ENCODE measurements at places on chromosomes 3 and 15. TPM values are rescaled to one million over a fixed set of nuclear protein-coding genes. Genes with fewer than 3 reads are reported as not detected.

The ZIC4 gene
- total RNA-seq, result not detected

DNA sequence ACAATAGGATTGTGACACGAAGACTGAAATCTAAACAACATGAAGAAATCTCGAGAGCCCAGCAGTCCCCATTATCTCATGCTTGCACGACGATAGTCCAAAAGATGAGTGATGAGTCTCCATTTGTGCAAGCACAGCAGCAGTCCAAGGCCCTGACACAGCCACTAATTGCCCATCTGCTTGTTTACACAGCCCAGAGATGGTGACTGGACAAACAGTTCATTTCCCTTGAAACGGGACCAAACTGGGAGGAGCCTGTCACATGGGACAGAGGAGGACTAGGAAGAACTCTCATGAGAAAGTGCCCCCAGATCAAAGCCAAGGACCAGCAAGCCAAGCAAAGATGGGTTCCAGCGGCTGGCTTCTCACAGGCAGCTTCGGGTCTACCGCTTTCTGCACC lies 121.0 kb downstream of the GREM1 start:
- DNase-seq, result no peak

- DNase-seq, result no peak
Measured at GRCh38 chr15:71807125-71807629, 3.2 kb upstream of the NR2E3 start.

DNA sequence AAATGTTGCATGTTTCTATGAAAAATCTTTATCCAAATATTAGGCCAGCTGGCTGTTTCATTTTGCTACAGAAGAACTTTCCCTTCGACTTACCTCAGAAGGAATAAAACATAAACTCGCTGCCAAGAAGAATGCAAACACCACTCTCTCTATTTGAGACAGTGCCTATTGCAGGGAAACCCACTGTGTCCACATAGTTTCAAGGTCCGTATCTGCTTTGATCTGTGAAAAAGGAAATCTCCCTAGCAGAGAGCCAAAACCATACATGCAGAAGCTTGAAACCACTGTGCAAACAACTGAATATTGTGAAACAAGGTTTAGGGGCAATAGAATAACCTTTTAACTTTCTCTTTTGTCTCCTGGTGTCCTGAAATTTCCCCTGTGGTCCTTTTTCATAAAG lies 35.0 kb upstream of the CAPN7 start:
- no peak for DNase-seq

DNA sequence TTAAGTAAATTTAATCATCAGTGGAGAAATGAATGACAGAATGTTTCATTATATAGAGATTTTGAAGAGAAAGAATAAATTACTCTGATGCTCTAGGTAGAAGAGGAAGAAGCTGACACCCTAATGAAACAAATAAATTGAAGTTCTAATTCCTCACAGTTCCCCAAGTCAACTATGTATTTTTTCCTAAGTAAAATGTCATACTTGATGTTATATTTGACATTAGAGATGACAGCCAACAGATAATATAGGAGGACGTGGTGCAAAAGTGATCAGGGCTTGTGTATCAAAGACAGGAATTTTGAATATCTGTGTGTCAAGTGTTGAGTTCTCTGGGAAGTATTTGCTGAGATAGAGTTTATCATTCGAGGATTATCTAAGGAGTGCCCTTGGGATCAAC lies 81.2 kb upstream of the CADPS start:
- DNase-seq, result no peak
